ENCODE measurements at places on chromosomes 3 and 15.

- DNase-seq = peak; percentile 67
Measured at GRCh38 chr3:52606373-52607085, 70.1 kb downstream of the UQCC5 start.

DNA sequence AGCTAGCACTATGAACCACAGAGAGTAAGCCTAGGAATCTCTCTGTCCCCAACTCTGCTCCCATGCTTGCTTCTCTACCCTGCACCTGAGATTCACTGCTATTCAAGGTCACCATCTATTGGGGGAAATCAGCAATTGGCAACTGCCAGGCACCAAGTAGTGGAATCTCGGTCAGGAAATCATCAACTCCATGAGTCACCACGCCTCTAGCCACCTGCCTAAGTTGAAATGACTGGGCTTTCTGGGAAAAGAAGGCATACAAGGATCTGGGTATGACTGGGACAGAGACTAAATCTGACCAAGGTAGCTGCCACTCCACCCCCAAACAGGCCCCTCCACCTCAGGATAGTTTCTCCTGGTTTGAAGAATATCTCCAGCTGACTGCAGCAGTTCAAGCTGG, 464.1 kb upstream of the CBLB start:
- no peak for DNase-seq

GRCh38 chr3:14524920-14525660, 15.1 kb downstream of the GRIP2 start:
- DNase-seq = no peak

- DNase-seq = no peak
Measured at GRCh38 chr3:14480207-14481017, 59.7 kb downstream of the GRIP2 start.

DNA sequence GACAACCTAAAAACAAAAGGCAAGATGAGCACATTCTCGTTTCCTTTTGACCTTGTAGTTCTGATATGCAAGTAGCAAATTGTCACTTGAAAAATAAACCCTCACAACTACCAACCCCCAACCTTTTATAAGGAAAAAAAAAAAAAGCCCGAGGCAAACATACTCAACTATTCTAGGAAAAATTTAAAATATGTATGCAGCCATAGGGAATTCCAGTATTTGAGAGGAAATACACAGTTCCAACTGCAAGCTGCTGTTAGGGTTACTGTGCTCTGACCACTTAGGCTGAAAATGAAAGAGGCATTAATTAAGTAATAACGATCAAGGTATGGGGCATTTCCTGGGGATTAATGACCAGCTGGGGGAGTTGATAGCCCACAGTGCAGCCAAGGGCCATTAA, 281.9 kb upstream of the DPH6 start:
- no peak for DNase-seq

- peak; percentile 20 for DNase-seq
Measured at GRCh38 chr3:14472471-14473351, 67.4 kb downstream of the GRIP2 start.

- no peak for DNase-seq
Measured at GRCh38 chr3:42376344-42376798, 34.0 kb downstream of the LYZL4 start.

DNA sequence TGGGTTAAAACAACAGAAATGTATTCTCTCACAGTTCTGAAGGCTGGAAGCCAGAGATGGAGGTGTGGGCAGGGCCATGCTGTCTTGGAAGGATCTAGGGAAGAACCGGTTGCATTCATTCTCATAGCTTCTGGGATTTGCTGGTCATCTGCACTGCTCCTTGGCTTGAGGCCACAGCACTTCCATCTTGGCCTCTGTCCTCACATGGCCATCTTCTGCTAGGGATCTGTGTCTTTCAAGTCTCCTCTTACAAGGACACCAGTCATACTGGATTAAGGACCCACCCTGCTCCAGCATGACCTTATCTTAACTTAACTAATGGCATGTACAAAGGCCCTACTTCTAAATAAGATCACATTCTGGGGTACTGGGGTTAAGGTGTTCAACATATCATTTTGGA, 47.7 kb downstream of the RPLP1 start:
- DNase-seq = no peak

DNA sequence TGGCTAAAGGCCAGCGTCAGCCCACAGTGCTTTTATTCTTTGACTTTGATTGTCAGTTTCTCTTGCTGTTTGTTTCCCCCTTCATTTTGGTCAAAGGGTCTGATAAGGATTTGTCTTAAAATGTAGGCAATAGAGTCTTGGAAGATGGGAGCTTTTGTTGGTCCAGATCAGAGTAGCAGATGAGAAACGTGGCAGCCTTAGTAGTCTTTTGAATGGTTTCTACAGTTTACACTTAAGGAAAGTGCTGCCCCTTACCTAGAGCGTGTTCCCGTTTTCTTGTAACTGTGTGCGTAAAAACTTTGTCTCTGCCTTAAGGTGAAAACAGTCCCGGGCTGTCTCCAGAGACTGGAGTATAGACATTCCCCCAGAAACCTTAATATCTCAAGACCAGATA, 630 bp downstream of the LXN start:
- DNase-seq = no peak

GRCh38 chr3:99909714-99910495, 92.2 kb downstream of the CMSS1 start:
- peak; percentile 42 for DNase-seq

DNA sequence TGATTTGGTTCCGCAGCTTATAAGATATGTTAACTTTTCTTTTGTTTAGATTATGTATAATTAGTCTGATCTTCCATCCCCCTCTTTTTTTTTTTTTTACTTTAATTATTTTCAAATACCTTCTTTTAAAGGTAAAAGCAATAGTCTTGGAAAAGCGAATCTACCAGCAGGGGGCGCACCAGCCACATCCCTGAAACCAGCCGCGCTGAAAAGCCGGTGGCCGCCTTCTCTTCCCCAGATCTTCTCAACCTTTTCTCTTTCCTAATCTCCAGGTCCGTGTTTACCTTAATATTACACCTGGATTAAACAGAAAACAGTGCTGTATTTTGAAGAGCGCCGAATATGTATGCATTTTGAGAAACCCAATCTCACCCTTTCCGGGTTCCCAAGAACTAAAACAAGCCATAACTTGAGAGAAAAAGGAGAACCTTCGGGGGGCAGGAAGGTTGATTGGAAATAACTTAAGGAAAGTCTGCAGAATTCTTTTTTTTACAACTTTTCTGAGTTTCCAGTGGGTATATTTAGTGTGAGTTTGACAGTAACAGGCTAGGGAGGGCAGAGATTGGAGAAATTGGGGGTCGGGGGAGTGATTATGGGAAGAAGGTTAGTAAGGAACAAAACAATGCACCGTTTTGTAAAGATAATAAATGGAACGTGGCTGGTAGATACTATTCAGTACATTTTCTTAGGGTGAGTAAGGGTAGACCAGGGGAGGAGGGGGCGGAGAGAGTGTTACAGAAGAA, 2.0 kb upstream of the SOX2 start:
- DNase-seq = peak; percentile 19

DNA sequence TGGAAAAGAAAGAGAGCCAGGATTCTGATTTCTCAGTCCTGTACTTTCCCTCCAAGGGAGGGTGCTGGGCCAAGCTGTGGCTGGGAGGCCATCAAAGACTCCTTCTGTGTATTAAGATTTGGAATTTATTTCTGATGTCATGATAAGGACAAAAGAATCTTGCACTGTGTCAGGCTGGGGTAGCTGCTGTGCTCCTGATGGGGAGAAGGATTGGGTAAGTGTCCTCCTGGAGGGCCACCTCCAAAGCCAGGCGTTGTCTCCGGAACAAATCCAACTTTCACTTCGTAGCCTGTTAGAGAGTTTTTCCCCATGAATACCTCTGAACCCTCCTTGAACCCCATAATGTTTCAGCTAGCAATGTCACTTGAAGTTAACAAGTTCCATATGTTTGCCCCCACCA, 29.9 kb downstream of the CLDN11 start:
- DNase-seq = no peak

DNA sequence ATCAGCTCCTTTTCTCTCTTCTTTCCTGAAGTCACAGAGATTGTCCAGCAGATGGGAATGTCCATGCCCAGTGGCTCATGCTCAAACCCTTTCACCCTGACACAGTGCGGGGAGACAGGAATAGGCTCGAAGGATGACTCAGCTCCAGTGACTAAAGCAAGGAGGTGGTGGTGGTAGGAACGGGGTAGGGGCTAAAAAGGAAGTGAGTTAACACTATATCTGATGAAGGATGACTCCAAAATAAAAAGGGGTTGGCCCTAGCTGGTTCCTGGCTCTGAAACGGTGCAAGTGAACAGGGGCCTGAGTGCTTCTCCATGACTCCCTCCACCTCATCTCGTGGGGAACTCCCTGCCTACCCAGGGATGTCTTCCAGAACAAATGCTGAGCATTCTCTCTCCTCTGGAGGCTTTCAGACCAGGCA, 167.4 kb upstream of the LPP start:
- DNase-seq = no peak

DNA sequence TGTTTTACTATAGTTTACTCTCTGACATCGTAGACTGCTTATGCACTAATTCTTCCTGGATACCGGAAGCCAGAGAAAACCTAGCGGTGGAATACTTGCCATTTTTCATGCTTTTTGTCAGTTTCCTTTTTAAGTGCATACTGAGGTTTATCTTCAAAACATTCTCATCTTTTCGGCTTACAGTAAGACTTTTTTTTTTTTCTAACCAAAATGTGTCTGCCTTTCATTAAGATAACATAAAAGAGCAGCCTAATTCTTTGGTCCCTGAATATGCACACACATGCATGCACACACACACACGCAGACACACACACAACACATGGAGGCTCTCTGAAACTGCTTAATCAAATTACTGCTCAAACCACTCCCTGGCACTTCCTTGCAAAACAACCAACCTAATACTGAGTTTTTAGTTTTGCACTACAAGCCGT, 1.3 kb downstream of the ZNF445 start:
- no peak for DNase-seq

GRCh38 chr3:150251187-150252062, 156.7 kb upstream of the TSC22D2 start:
- DNase-seq = no peak

DNA sequence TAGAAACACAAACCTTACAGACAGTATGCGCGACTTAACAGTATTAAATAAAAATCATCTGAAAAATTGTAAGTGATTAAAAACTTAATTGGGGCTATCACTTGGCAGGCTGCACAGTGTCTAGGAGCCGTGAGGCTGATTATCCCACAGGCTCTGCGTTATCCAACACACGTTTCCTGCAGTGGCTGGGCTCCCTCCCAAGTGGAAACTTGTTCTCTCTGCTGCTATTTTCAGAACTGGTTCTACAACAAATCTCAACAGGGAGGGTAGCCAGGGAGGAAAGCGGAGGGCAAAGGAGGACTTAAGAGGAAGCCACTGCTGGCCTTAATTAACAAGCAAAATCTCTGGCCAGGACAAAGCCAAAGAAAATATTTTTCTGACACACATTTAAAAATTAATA, 555.2 kb downstream of the MAGI1 start:
- DNase-seq = no peak
